Stimulated activated CD4-positive, alpha-beta T cell treated with anti-CD3 and anti-CD28 coated beads, Interleukin-1b, Interleukin-23, amount 100 ng/mL, for 48 hours (primary cell): ENCODE measurements at places on chromosomes 2 and 18.

DNA sequence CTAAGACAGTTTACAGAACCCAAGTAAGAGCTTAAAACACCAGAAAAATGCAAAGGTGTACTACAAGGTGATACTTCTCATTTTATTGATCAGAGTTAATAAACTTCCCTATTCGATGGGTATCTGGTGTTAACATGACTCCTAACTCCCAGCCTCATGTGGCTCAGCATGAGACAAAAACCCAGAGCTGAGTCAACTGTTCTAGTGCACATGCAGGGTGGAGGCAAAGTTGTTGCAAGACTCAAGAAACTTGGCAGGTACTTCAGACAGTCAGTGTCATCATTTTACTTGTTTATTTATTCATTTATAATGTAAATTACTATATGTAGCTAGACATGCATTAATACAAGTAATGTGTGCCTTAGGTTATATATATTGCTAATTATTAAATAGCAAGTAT lies 216.6 kb upstream of the DSEL start:
- no peak for DNase-seq

- DNase-seq, result no peak
These were observed 52.7 kb downstream of the FAM171B start for GRCh38 chr2:186746584-186746983.

DNA sequence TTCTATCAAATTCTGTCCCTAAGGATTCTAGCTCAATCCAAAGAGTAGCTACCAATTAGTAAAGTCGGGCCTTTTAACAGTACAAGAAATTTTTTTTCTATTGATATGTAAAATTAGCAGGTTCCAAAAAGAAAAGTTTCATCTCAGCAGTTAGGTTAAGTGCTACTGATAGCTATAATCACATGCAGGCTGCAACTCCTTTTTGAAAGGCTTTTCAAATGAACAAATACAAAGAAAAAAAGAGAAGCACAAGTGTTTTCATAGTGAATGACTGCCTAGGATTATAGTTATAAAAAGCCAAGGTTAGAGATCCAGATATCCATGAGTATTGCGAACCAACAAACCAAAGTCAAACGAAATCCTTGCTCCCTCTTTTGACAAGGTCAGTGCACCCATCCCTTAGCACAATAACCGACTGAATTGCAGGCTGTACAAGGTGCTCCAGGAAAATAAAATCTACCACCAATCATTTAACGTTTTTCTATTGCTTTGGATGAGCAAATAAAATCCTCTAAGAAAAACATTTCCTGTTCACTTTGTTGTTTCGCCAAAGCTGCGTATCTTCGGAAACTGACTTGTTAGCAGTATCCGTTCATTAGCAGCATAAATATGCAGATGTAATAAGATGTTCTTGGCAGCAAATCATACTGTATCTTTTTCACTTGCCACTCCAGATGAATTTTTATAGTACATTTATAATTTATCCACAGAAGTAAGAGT lies 100.2 kb downstream of the SRBD1 start:
- DNase-seq, result no peak

DNA sequence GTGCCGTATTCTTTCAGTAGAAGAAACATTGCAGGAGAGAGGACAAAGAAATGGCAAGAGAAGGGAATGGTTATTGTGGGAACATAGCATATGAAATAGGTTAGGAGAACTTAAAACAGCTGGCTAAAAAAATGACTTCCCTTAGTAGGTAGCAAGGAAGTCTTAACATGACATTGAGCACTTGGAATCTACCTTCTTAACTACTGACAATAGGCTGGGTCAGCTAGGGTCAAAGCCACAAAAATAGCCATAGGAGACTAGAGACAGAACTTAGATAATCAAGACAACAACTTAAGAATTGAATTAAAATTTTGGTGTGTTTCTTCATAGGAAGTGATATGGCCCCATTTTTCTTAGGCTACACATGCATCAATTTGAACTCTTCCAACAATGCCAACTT lies 227.9 kb downstream of the TCF4 start:
- no peak for DNase-seq

DNA sequence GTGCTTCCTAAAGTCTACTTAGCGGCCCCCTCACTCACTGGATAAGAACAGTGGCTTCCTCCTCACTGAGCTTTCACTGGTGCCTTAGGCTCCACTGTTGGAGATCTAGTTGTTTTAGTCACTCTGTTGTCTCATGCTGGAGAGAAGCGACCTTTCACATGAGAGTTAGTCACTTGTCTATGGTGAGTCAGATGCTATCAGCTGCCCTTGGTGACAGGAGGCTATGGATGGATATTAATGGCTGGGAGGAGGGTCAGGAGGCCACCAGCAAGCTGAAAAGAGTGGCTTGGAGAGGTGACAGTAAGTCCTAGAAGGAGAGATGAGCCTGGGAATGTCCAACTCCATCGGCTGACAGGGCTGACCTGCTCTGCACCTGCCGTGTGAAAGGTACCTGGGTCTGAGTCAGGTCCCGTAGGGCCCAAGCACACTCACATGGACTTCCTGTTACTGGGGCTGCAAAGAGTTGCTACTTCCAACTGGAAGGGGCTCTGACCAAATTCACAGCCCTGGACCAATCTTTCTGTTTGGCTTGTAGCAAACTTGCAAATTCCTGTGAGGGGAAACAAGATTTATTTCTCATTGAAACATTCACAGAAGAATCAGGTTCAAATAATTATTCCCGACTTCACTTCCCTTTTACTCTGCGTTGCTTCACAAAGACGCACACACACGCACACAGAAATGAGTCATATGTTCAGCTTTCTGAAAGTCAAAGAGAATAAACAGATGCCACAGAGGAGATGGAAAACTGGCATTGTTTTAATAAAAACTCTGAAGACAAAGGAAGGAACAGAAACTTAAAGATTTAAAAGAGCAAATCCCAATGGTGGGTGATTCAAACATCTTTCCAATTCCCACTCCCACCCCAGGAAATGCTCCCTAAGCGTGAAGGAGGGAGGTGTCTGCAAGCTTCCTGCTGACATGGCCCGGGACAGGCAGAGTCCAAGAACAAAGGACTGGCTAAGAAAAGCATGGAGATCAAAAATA lies 203.5 kb upstream of the TWIST2 start:
- no peak for DNase-seq

- DNase-seq, result no peak
These were observed 74.9 kb upstream of the TFCP2L1 start for GRCh38 chr2:121359716-121360565.

DNA sequence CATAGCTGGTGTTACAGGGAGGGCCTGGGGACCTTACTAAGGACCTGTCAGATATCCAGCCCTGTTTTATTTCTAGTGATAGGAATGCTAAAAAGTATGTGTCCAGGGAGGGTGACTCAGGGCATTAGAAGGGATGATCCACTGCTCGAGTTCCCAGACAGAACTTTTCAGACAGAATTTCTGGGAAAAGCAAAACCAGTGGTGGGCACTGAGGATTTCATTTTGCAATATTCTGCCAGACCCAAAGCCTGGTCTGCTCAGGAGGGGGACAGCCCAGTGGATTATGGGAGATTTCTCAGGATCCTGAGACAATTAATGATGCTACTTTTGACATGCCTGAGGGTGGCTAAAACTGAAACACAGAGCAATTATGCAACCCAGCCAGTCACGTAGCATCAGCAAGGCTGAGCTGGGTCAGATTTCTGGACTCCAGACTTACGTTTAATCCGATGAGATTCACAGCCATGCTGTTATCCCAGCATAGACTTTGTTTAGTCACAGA lies 4.7 kb upstream of the KCNE4 start:
- no peak for DNase-seq

- DNase-seq, result no peak
These were observed 484.3 kb downstream of the PTPRM start for GRCh38 chr18:8051453-8051852.

DNA sequence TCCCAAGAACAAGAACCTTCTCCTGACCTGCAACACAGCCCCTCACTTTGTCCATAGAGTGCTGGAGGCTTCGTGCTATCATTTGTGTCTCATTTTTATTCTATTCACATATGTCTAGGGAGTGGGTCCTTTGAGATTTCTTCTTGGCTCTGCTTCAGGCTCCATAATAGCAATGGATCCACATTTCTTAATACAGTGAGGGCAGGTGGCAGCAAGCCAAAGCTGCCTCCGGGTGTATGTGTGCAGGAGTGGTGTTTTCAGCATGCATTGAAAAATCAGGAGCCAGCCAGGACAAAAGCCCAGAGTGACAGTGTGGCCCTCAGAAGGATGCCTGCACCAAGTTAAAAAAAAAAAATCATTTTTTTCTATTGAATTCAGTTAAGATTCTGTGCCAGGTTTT lies 115.1 kb upstream of the PELI1 start:
- DNase-seq, result no peak

DNA sequence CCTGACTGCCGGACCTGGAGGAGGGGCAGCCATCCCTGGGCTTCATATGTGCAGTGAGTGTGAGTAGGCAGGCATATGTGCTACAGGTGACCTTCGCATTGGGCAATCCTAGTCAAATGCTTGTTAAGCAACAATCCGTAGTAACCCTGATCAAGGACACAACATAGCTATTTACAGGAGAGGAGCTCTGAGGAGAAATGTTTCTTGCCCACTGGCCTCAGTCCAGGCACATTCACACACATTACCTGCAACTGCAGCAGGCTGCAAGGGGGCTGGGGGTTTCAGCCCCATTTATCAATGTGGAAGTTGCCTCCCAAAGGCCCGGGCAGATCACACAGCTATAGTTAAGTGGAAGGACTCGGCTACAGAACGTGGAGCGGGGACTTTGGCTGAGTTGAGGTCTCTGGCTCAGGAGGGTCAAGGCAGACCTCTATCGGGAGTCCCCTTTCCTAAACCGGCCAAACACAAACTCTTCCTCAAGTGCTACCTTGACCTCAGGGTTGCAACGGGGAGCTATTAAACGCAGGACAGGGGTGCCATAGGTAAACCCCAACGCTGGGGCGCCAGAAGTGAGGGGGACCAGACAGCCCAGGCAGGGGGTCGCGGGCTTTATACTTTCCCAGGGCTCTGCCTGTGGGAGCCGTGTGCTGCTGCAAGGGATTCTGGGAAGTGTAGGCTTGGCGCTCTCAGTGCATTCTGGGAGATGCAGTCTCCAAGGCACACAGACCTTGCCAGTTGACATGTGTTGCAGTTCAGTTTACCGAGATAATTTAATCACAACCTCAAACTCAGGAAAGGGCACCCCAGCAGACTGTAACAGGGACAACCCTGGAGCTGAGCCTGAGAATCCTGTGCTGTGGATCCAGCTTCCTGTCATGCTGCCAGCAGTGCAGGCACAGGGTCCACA lies 9.4 kb downstream of the KHK start:
- peak; percentile 36 for DNase-seq

- peak; percentile 26 for DNase-seq
These were observed 510 bp downstream of the RNF149 start for GRCh38 chr2:101307950-101308431.

DNA sequence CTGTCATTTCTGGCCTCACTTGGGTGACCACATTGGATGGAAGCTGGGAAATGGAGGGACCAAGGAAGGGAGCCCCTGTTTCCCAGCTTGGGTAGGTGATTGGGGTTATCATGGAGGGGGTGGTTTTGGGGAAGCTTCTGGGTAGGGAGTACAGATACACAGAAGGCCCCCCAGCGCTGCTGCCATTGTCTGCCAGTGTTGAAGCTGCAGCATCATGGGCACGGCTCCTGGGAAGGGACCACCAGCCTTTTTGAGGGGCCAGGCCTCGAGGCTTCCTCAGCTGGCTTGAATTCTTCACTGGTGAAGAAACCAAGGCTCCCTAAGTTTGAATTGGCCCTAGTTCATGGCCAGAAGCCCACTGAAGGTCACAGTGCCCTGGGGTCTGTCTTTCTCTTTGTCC lies 25.2 kb downstream of the SH3RF3 start:
- DNase-seq, result no peak

GRCh38 chr2:171181064-171182049 lies 20.7 kb upstream of the TLK1 start:
- no peak for DNase-seq

- no peak for DNase-seq
These were observed 65.8 kb upstream of the CREB1 start for GRCh38 chr2:207464007-207464406.

DNA sequence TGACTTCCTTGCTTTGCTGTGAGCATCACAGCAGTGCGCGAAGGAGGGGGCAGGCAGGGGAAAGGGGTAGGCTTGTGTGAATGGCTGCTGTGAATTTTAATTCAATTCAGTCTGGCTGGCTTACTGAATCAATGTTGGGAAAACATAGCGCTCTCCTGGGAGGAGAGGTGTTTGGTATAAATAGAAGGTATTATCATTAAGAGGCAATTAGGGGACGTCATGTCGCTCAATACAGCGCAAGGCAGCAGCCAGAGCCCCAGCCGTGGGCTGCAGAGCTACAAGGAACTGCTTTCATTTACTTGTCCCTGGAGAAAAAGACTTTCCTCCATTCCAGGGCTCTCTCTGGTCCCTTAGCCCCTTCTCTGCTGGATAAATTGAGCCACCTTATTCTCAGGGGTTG lies 181.4 kb upstream of the MSH6 start:
- no peak for DNase-seq

GRCh38 chr2:196244516-196244915 lies 73.1 kb upstream of the STK17B start:
- no peak for DNase-seq

GRCh38 chr2:53253244-53253643 lies 514.4 kb upstream of the CHAC2 start:
- DNase-seq, result no peak

DNA sequence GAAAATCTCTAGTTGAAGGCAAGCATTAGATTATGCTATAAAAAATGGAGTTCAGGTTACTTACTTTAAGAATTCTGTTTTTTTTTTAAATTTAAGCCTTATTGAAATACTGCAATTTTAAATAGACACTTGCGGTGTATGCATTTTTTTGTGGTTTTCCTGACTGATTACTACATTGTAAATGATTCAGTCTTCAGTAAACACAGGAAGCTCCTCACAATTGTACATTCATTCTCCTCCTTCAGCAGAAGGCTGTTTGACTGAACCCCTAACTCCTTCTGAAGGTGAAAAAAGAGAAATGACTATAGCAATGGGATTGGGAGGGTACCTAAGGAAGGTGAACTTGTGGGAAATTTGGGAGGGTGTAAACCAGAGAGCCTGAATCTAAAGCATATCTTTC lies 136.1 kb downstream of the GCA start:
- DNase-seq, result no peak

- no peak for DNase-seq
These were observed 151.2 kb downstream of the ANTXR1 start for GRCh38 chr2:69164061-69164778.

- no peak for DNase-seq
These were observed 57.6 kb upstream of the CD302 start for GRCh38 chr2:159855557-159856061.

DNA sequence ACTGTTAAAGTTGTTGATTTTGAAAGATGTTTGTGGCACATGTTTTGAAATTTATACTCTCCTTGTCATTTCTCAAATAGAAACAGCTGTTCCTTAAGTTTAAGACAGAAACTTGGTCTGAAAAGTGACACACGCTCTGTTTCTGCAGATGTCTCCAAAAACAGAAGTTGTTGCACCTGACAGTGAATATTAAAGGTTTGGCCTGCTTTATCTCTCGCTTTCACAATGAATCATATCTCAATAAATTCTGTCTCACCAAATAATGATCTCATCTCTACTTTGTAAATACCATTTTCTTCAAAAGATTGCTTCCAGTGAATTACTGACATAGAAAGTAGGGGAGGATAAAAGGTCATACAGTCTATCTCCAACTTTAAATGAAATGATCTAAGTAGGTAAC lies 294.9 kb upstream of the SYT4 start:
- DNase-seq, result no peak
